ENCODE measurements at places on chromosomes 7 and 10.

DNA sequence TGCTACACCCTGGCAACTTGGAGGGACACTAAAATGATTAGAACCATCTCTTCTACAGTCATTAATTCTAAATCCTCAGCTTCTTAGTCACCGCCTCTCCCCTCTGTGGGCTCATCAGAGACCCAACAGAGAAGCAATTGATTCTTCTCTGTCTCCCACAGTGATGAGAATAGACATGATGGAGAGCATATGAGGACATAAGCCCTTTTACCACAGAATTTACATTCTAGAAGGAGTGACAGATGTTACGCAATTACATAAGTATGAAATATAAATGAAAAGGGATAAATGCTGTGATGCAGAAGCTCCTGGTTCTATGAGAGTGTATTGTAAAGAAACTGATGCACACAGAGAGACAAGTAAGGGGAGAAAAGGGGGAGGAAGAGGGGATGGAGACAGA lies 18.1 kb upstream of the ABCB5 start:
- no peak for DNase-seq

DNA sequence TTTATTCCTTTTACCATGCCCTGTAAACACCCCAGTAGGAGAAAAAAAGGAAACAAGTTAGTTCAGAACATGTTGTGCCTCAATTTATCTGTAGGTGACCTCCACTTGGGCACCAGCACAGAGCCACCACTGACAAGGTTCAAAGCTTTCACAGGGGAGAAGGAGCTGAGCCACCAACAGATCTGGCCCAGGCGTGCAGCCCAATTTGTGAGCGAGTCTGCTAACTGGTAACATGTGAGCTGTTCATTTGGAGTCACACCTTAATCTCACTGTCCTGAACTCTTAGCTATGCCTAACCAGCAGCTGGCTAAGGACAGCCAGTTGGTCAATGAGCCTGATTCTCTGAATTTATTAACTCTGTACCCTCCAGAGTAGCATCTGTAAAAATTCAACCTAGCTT lies 78.4 kb upstream of the CAMK2B start:
- DNase-seq = no peak

- no peak for DNase-seq
These were observed 792.0 kb downstream of the TYW1 start for GRCh38 chr7:67788669-67789068.

DNA sequence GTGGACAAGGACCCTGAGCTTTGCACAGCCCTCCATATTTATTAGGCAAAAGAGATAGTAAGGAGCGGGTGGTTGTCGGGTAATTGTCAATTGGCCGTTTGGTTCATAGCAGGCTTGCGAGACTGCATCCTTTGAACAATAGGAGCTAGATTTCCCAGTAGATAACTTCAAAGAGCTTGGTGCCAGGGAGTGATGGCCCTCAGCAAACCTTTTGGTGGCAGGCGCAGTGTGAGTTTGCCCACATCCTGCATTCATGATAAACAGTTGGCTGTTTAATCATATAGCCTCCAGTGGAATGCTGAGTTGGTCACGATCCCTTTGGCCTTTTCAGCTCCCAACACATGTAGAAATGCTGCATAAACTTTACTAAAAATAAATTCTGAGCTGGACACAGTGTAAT lies 156.9 kb downstream of the AKR1D1 start:
- no peak for DNase-seq

DNA sequence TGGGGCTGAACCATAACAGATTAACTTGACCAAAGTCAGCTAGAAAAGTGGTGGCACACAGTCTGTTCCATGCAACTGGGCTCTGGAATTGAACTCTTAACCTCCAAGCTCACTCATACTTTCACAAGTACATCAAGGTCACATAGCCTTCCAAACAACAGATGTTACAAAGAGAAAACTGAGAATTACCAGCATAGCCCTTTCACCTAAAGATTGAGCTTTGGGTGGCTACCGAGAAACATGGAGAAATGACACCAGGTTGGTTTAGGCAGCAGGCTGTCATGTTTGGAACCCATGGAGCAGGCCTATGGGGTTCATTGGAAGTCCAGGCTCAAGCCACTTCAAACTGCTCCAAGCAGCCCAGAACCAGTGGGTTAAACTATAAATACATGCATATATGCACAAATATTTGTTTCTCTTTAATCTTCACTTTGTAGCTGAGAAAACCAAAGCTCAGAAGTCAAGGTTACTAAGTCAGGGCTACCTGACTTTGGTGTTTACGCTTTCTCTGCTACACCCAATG lies 59.1 kb downstream of the MALSU1 start:
- no peak for DNase-seq

GRCh38 chr10:132974886-132975830 lies 32.8 kb upstream of the CFAP46 start:
- no peak for DNase-seq

GRCh38 chr7:105876964-105877601 lies 684 bp upstream of the ATXN7L1 start:
- no peak for DNase-seq

DNA sequence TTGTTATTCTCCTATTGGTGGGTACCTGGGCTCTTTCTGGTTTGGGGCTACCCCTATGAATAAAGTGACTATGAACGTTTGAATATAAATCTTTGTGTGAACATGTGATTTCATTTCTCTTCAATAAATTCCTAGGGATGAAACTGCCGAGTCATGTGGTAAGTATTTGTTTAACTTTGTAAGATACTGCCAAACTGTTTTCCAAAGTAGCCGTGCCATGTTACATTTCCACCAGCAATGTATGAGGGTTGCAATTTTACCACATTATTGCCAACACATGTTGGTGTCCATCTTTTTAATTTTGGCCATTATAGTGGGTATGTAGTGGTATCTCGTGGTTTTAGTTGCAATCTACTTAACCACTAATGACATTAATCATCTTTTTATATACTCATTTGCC lies 94.7 kb downstream of the ZNRF2 start:
- no peak for DNase-seq

DNA sequence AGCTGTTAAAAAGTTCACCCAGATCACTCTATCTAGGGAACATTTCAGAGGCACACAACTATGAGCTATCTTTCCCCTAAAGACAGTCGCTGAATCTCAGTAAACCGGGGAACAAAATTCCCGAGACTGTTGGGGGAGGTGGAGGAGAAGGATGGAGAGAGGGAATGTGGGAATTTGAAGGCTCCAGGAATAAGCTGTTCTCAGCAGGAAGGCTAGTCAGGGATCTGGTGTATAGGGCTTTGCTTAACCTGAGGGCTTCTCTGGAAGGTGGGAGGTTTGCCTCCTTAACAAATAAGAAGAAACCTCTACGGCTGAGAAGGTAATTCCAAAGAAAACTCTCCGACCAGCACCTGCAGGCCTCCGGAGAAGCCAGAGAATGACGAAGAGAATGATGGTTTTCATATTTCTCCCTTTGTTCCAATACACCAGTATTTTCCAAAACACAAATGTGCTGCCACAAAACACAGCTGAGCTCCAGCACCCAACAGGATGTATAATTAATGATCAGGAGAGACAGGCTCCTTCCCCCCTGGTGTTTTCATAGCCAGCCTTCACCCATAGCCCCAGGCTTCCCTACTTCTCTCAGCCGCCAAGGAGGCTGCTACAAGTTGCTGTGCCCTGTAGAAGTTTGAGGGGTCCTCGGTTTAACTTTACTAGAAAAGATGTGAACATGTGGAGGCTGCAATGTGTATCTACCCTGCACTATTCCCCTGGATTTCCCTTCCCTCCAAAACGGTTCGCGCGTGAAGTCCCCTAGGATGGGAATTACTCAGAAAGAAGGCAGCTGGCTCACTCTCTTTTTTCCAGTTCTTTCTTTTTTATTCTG lies 2.0 kb downstream of the KCNMA1 start:
- DNase-seq = no peak

GRCh38 chr7:17300012-17300411 lies 1.6 kb downstream of the AHR start:
- no peak for DNase-seq

DNA sequence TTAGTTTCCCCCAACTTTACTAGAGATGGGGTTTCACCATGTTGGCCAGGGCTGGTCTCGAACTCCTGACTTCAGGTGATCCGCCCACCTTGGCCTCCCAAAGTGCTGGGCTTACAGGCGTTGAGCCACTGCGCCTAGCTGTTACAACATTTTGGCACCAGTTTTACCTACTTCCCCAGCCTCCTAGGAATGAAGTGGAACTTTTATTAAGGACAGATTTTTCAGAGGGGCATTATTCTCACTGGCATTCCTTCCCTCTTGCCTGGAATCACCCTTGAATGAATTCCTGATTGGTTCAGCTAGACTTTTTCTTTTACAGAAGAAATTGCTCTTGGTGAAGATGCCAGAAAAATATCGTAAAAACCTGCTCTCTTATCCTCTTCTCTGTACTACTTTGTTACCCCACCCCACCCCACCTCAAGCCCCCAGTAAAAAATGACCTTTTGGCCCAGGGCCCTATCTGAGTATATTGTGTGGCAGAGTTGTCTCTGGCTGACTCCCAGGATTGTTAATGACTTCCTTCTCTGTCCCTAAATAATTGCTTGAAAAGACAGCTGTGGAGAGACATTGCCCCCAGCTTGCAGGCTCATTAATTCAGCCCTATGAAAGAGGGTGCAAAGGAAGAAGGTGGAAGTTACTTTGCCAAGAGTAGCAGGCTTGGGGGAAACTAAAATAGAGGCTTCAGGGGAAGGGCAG lies 189.6 kb downstream of the AUTS2 start:
- no peak for DNase-seq

DNA sequence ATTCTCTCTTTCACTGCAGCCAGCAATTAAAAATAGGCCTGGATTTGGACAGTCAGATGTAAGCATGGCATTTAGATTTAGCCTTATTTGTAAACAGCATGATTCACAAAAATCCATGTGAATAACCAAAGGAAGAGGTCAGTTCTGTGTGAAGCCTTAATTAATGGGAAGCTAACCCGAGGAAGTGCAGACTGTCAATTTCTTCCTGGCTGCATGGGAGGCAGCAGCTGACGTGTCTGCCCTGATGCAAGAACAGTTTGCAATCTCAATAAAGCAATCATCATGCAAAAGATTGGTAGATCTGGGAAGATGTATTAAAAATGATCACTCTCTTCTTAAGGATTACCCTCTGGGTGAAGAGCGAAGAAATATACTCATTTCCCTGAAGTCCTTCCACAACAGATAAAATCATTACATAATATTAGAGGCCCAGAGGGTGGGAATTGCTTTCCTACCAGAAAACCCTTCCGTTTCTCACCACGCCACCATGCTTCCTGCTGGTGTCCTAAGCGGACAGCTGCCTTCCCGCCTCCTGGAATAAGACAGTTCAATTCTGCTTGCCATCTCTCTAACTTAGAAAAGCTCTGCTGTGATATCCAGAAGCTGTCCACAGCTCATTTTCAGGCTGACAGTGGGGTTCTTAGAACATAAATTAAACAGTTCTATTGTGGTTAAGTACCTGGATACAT lies 526.7 kb upstream of the NRP1 start:
- DNase-seq = no peak

- no peak for DNase-seq
These were observed 246.9 kb downstream of the AHR start for GRCh38 chr7:17545348-17545747.

- DNase-seq = no peak
These were observed 225.4 kb downstream of the PAXIP1 start for GRCh38 chr7:154777489-154777888.

DNA sequence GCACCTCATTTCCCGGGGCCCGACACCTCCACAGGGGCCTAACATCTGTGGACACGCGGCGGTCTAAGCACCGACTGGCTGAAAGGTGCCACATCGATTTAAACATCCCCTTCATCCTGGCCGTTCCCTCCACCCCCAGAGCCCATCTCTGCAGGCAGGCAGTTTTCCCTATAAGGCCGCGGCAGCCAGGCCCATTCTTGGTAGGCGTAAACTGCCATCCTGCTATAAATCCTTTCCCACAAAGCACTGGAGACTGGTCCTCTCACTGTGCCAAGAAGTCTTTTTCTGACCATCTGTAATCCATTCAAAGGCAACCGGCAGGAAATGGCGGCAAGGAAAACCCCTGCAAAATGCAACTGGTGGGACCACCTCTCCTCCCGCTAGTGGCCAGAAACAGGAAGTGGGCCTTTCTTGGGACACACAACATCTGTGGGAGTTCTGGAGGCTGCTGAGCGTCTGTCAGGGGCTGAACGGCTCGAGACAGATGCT lies 22.4 kb downstream of the ATXN7L1 start:
- DNase-seq = no peak

- no peak for DNase-seq
These were observed 1005.0 kb downstream of the LRMDA start for GRCh38 chr10:76436401-76436811.

DNA sequence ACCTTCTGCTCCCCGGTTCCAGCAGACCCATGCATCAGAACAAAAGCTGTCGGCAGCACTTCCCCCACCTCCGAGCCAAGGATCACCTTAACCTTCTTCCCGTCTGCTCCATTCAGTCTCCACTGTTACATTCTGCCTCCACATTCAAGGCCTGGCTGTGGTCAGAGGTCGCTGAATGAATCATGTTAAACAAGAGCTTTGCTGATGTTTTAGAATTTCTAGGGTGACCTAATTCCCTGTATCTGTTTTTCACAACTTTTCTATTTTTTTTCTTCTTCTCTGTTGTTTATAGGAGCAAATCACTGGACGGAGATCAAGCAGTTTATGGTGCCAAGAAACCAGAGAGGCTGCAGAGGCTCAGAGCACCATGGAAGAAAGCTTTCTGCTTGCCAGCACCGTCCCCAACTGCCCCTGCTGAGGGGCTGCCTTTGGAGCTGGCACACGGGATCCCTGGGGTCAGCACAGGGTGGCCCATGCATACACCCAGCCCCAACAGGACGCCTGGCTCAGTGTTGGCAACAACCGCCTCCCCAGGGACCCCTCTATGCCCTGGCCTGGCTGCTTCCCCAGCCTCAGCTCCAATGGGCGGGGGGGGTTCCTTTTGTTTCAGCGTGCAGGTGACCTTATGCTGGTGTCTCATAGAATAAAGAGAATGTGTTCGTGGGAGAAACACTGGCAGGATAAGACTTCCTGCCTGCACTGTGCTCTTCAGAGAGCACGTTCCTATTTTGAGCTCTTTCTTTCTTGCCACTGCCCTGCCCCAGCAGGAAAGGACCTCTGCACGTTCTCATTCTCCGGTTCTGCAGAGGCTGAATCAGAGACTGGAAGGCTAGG lies 182.7 kb upstream of the LYZL2 start:
- no peak for DNase-seq

DNA sequence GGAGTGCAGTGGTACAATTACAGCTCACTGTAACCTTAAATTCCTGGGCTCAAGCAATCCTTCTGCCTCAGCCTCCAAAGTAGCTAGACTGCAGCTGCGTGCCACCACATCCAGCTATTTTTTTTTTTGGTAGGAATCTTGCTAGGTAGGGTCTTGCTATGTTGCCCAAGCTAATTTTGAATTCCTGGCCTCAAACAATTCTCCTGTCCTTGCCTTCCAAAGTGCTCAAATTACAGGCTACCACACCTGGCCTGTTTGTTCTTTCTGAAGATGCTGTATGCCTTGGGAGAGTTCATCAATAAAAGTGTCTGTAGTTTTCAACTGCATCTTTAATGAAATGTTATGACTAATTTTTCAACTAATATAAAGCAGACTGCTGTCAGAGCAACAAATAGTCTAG lies 452 bp downstream of the SAMD9 start:
- DNase-seq = peak; percentile 31
